ENCODE measurements at places on chromosomes 5 and 9.

DNA sequence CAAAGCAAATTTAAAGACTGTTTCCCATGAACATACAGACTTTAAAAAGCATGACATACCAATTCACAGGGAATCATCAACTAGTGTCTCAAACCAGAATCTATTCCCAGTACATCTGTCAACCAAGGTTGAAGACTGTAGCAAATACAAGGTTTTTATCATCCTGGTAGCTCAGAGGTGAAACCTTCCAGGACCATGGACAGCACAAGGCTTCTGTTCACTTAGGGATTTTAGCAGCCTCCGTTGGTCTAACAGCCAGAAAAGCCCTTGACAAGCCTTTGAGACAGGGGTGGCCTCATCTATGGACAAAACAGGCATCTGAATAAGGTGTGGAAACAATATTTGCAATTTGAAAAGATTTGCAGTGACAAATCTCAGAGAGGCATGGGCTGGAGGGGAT is 119.0 kb downstream of the TRIM32 start:
- DNase-seq, result no peak

GRCh38 chr5:53087171-53087570 is 22.4 kb downstream of the MOCS2 start:
- DNase-seq, result no peak

DNA sequence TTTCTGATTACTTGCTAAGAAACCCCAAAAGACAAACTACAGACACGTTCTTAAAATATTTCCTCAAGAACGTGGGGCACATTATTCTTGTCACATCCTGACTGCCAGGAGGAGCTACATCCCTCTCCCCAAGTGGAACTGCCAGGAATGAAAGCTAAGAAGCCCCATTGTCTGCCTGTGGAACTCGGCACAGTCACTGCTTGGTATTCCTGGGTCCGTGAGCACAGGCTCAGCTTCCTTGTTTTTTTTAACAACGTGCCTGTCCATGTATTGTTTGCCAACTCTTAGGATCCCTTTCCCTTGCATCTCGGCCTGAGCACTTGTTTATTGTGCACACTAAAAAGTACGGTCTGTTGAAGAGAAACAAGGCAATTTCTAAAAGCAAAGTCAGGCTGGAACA is 47.0 kb upstream of the SELENOP start:
- no peak for DNase-seq

GRCh38 chr9:37390759-37391158 is 31.7 kb upstream of the GRHPR start:
- no peak for DNase-seq

GRCh38 chr5:4551034-4551433 is 589.1 kb upstream of the ADAMTS16 start:
- DNase-seq, result no peak

- no peak for DNase-seq
These were observed 24.2 kb downstream of the FAM78A start for GRCh38 chr9:131252120-131252519.

GRCh38 chr9:34612788-34613390 is 992 bp upstream of the RPP25L start:
- DNase-seq, result peak; percentile 70

GRCh38 chr5:81154725-81155124 is 78.4 kb upstream of the CKMT2 start:
- no peak for DNase-seq

DNA sequence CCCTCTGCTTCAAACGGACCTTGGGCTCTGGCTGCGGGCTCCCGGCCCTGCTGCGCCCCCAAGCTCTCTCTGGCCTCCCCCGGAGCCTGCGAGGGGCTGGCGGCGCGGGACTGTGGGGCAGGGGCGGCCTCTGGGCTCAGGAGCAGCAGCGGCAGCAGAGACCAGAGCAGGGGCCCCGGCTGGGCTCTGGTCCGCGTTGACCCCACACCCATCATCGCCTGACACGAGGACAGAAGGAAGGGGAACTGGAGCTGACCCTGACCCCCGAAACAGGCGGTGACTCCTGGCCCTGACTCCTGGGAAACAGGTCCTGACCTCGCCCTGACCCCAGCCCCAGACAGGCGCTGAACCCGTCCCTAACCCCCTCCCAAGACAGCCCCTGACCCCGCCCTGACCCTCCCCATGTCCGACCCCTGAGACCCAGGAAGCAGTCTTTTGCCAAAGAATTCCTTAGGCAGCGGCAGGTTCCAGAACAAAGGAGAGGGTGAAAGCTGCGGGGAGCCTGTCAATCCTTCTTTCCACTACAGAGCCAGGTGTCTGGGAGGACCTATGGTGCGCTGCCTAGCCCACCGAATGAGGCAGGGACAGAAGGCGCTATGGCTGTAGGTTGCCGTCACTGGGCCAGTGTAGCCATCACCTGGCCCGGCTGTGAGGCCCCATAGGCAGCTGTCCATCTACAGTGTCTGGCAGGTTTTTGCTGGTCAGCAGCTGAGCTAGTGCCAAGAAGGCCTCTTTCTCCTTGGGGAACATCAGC is 74.7 kb upstream of the SPTLC1 start:
- DNase-seq, result peak; percentile 42

- peak; percentile 37 for DNase-seq
These were observed 77.0 kb downstream of the SMIM23 start for GRCh38 chr5:171862624-171863023.

DNA sequence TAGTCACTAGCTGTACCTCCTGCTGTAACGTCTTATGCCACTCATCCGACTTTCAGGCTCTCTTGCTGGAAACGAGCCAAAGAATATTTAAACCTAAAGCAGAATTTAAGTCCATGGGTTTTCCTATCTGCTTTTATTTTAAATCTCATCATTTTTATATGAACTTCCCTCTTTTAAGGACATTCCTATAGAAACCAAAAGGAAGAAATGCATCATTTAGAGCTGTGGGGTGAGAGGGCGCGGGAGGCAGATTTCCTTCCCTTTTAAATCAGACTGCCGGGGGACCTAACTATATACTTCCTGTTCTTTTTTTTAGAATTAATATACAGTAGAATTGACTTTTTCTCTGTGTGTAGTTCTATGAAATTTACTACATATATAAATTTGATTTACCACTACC is 468.8 kb downstream of the BNC2 start:
- no peak for DNase-seq

- no peak for DNase-seq
These were observed 33.2 kb upstream of the NOTCH1 start for GRCh38 chr9:136578915-136579649.

DNA sequence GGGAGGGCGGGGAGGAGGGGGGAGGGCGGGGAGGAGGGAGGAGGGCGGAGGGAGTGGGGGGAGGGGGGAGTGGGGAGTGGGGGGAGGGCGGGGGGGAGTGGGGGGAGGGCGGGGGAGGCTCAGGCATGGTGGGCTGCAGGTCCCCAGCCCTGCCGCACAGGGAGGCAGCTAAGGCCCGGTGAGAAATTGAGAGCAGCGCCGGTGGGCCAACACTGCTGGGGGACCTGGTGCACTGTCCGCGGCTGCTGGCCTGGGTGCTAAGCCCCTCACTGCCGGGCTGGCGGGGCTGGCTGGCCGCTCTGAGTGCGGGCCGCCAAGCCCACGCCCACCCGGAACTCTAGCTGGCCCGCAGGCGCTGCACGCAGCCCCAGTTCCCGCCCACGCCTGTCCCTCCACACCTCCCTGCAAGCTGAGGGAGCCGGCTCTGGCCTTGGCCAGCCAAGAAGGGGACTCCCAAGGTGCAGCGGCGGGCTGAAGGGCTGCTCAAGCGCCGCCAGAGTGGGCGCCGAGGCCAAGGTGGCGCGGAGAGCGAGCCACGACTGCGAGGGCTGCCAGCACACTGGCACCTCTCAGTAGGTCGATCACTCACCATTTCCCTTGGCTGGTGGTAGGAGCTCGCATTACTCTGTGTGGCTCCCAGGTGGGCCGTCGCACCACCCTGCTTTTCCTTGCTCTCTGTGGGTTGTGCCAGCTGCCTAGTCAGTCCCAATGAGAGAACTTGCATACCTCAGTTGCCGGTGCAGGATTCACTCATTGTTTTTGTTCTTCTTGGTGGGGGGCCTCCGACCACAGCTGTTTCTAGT is 160.2 kb downstream of the CNTLN start:
- DNase-seq, result no peak

DNA sequence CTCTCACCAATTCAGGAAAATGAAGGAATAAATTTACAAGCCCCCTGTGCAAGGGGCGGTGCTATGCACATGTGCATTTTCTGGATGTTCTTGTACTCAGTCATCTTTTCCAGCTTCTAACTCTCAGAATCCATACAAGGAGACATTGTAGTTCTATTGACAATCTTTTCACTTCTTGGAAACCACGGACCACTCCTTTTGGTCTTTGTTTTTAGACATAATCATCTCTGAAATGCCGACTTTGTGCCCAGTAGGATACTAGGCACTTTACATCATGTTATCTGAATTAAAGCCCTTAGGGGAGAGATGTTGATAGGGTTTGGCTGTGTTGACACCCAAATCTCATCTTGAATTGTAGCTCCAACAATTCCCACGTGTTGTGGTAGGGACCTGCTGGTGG is 322.6 kb upstream of the WWC1 start:
- no peak for DNase-seq

DNA sequence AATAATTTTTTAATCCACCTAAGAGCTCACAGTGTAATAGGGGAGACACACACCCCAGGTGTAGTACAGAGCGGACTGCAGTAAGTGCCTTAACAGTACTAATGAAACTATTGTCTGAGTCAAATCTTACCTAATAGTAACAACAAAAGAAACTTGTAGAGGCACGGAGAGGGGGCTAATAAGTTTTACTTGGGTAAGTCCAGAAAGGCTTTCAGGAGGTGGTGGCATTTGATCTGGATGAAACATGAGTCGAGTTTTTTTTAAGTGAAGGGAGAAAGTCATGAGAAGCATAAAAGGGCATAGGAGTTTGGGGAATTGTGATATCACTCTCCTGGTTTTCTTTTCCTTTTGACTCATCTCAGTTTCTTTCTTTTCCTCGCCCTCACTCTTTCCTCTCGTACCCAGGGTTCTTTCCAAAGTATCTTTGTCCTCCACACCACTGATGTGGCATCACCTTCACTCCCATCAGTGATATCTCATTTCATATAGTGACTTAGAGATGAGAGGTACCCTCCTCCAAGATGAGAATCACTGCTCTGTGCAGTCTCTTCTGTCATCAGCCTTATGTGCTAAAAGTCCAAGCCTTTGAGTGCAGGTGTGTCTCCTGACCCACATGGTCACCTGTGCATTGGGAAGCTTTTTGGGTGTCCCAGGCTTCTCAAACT is 2.0 kb downstream of the CTNNA1 start:
- no peak for DNase-seq

DNA sequence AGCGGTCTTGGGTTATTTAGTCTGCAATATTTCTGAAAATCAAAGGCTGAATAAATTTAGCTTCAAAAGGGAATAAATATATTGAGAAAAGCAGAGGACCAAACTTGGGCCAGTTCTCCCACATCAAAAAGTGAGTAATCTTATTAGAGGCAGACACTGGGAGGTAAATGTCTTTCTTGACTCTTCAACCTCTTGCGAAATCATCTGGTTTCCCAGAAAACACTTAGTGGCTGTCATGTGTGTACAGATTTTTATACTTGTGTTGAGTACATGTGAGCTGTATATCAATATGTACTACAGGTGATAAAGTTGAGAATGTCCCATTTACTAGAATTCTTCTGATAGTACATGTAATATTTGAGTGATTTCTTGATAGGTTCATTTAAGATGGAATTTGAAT is 454.9 kb downstream of the PRR16 start:
- DNase-seq, result no peak

- no peak for DNase-seq
These were observed 861 bp downstream of the MTX3 start for GRCh38 chr5:79990205-79990597.

DNA sequence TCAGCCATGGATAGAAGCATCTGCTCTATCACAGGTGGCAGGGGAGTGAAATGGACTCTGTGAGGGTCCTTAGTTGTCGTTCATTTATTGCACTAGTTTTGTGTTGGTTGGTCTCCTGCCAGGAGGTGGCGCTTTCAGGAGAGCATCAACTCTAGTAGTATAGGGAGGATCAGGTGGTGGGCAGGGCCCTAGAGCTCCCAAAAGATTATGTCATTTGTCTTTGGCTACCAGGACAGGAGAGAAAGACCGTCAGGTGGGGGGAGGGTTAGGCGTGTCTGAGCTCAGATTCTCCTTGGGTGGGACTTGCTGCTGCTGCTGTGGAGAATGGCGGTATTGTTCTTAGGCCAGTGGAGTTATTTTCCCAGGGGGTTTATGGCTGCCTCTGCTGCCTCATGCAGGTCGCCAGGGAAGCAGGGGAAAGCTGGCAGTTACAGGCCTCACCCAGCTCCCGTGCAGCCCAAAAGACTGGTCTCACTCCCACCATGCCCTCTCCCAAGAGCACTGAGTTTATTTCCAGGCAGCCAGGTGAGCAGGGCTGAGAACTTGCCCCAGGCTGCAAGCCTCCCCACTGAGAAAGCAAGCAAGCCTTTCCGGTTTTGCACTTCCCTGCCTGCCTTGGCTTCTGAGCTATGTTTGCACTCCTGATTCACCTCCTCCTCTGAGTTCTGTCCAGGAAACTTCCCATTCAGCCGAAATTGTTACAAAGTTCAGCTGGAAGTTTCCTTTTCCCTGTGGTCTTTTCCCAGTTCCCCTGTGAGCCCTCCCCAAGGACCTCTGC is 317.3 kb downstream of the TAF11L14 start:
- DNase-seq, result no peak

DNA sequence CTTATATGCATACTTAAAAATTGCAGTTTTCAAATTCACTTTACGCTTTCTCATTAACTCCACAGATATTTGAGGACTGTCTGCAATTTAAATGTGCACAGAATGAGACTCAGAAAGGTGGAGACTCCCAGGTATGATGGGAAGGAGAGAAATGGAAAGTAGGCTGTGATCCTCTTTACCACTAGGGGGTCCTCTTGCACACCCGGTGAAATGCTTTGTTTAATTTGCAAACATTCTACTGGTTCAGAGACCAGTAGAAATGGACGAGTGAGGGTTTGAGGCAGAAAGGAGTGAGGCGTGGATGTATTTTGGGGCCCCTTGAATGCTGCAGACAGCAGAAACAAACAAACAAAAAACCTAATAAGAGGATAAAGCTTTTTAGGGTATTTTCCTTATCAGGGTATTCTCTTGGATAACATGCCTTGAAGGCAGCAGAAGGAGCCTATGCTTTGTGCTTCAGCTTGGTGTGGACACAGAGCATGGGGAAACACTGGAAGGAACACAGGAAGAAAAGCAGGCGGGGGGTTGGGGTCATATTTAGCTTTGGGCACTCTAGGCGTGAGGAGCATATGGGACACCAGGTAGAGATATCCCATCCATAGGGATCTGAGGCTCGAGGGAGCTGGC is 410.1 kb downstream of the DMRT2 start:
- DNase-seq, result no peak

DNA sequence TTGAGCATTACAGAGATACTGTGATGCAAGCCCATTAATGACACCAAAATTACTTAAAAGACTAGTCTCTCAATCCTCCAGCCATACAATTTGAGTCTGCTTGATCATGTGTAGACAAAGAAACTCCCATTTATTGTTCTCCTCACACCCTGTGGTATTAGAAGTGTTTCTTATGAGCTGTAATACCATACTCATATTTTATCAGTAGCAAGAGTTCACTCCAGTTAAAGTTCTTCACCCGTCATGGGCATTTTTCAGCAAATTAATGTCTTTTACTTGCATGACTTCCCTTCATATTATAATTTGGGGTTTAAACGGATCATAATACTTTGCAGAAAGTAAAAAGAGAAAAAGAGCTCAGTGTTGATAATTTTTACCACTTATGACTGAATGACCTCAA is 242.9 kb downstream of the BNC2 start:
- DNase-seq, result no peak

GRCh38 chr5:62431735-62432620 is 19.4 kb downstream of the IPO11 start:
- DNase-seq, result no peak

- DNase-seq, result no peak
These were observed 11.0 kb upstream of the ACER2 start for GRCh38 chr9:19397845-19398244.
